ENCODE measurements at places on chromosomes 12 and 14.

- DNase-seq: no peak
These were observed 11.3 kb upstream of the EDDM3A start for GRCh38 chr14:20734430-20734806.

- peak; percentile 18 for DNase-seq
These were observed at the start of gene HSPB8 for GRCh38 chr12:119178544-119179334. Gene HSPB8, plus strand, starts transcription at chr12:119178931. Its CDS starts 382 bp downstream, at chr12:119179313.

DNA sequence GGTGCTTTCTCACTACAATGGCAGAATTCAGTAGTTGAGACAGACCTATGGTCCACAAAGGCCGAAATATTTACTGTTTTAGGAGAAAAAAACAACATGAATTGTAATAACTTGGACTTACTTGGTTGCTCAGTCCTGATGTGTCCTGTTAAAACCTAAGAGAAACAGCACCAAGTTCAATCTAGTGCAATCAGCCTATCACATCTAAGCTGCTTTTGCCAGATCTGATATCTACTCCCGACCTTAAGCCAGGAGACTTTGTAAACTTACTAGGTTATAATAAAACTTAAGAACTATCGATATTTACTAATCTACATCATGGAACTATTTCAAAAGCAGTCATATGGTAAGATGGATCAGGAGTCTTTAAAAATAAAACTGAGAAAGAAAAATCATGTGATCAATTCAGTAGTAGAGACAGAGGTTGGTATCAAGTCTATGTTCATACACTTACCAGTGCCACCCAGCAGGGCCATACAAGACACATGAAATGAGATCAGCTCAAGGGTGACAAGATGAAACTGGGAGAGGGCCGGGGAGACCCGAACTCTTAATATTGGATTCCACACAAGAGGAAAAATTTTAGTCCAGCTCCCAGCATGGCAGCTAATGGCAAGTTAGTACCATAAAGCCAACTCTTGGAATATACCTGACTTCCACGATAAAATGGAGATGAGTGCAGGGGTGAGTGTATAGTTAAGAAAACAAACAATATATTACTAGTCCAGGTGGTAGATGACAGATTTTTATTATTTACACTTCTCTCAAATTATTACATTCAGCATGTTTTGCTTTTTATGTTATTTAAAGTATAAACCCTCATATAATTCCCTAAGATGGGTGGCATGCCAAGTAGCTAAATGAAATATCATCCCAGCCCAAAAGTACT is 27.5 kb downstream of the NUDT4 start:
- no peak for DNase-seq

- no peak for DNase-seq
These were observed 73.3 kb downstream of the RPS6KA5 start for GRCh38 chr14:90987140-90987539.

GRCh38 chr14:61918998-61919397 is 156.8 kb downstream of the SNAPC1 start:
- DNase-seq: no peak

DNA sequence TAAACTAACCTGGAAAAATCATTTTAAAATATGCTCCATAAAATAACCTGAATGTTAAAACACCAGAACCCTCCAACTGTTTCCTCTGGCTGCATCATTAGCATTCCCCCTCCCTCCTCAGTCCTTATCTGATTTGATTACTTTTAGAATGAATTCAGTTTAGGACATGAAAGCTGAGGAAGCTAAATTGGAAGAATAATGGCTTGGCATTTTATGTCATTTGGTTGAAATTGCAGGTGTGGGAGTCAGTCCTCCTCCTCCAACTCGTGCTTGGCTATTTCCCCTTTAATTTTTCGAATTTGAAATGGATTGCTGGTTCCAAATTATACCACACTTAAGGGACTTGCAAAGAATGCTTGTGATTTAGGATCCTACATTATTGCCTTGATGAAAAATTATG is 473.0 kb upstream of the STXBP6 start:
- no peak for DNase-seq

- no peak for DNase-seq
These were observed 225.8 kb upstream of the SOX5 start for GRCh38 chr12:24175284-24175683.
